CD4-positive, CD25-positive, alpha-beta regulatory T cell (primary cell): ENCODE measurements at places on chromosomes 2 and 18.
A peak's percentile ranks its signal among the peaks of the same experiment; 100 is the strongest.

- DNase-seq = no peak
These were observed 220.4 kb upstream of the PKDCC start for GRCh38 chr2:41827354-41827971.

DNA sequence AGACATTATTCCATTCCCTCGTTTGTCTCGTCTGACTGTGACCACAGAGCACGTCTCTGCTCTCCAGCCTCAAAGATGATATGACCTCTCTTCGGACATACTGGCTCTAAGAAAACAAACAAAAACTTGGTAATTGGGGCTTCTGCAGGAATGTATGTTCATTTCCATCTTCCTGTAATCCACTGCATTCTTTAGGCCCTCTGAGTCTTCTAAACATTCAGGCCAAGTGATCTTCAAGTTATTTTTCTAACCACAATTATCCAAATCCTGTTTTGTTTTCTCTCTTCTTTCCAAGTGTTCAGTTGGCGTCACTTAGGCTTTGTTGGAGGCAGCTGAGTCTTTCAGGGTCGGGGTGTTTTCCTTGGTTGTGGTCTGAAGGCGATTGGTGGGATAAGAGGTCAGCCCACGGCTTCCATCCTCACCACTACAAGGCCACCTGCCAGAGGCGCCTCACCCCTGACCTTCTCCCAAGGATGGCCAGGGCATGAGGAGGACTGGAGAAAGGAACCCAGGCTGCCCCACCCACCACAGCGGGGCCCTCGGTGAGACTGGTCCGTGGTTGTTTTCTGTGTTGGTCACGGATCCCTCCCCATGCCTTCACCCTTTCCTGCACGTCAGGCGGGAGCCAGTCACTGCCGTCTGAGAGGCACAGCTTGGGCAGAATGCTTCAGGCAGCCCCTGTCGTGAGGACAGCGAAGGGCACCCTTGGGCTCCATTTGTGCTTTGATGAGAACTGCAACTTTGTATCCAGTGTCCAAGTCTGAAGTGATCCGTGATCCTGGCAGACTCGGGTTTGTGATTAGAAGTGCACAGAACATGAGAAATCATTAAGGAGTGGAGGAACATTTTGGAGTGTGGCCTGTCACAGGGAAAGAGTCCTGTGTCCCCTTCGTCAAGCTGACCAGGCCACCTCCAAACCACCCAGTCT, 88.6 kb upstream of the FHL2 start:
- no peak for DNase-seq

DNA sequence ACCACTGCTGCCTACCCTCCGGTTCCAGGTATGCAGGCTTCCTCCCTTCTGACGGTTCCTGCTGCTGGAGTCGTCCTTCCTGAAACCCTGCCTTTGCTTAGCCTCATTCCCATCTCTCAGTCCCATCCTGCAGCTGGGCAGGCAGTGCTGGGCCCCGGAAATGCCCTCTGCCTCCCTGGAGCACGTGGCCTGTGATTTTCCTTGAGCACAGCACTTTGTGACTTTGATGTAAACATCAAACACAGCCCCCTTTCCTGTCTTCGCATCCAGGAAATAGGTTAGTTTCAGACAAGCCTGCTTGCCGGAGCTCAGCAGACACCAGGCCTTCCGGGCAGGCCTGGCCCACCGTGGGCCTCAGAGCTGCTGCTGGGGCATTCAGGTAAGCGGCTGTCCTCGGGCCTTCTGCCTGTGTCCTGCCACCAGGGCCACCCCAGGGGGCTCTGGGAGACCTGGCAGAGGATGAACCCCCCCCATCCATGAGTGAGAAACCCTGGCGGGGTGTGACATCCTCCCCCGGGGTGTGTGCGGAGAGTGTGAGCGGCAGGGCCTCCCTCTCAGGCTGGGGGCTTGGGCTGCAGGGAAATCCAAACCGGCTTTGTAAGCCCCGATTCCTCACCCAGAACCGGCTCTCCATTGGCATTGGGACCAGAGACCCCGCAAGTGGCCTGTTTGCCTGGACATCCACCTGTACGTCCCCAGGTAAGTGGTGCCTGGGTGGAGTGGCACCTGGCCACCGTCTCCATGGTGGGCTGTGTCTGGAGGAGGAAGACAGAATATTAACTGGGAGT, at the start of gene ZAP70:
ZAP70 (plus strand) TSS at position 281 of the 788 bp plus-strand sequence. CDS start 10,461 bp downstream, outside the sequence.
- peak; percentile 56 for DNase-seq

DNA sequence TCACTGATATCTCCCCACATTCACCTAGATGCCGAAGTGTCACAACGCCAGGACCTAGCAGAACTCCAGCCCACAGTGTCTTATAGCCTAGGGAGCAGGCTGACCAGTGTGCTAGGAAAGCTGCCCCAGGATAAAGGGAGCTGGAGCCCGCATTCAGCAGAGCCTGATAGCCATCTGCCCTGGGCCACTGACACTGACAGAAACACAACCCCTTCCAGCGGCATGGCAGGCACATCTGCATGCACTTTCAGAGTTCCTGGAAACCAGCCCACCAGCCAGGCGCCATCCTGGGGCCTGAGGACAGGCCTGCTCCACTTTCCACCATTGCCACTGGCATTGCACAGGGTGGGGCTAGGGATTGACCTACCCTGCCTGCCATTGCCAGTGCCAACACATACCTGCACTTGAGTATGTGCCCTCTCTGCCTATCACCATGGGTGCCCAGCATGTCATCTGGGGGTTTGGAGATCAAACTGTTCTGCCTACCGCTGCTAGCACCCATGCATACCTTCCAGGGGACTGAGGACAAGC, 290.1 kb upstream of the KLHL14 start:
- DNase-seq = no peak

DNA sequence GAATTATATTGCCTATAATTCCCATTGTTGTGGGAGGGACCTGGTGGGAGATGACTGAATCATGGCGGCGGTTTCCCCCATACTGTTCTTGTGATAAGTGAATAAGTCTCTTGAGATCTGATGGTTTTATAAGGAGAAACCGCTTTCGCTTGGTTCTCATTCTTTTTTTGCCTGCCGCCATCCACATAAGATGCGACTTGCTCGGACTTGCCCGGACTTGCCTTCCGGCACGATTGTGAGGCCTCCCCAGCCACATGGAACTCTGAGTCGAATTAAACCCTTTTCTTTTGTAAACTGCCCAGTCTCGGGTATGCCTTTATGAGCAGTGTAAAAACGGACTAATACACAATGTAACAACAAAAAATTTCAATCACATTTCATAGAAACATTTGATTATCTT, 115.8 kb downstream of the C2orf74 start:
- no peak for DNase-seq

GRCh38 chr18:21341141-21341540, 99.1 kb downstream of the GREB1L start:
- no peak for DNase-seq
